ENCODE measurements at places on chromosomes 7 and 10.

DNA sequence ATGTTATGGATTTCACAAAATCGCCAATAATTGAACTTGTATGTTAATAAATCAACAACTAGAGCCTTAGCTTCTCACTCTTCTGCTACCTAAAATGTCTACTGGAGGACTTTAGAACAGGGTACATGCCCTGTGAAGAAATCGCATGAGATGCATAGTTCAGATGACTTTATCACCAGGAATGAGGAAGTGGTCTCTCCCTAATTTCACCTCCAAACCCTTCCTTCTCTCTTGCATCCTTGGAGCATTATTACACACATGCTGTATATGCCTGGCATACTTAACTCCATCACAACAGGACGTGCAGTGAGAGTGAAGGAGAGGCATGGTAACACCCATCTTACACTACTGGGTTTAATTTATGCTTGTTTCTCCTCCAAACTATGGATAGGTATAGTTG, 27.8 kb downstream of the RHEB start:
- no peak for DNase-seq

DNA sequence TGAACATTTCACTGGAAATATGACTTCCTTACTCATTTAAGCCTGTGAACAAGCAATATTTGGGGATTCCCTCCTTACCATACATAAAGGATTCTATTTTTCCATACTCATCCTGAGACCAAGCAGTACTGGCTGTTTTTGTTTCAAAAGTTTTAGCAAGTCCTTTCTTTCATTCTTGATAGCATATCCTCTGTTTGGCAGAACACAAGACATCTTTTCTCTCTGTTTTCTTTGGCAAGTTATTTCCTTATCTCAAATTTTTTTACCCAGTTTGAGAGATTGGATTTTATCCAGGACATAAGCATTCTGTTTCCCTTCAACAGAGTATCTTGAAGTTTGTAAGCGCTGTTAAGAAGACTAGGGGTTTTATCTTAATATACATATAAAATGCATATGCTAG, 3.0 kb upstream of the WASL start:
- no peak for DNase-seq

- no peak for DNase-seq
Observed at GRCh38 chr10:42827201-42827600, 44.6 kb downstream of the BMS1 start.

GRCh38 chr10:120607016-120607709, 150.1 kb downstream of the PLPP4 start:
- DNase-seq, result no peak

GRCh38 chr7:113625494-113626102, 293.2 kb downstream of the PPP1R3A start:
- DNase-seq, result no peak

DNA sequence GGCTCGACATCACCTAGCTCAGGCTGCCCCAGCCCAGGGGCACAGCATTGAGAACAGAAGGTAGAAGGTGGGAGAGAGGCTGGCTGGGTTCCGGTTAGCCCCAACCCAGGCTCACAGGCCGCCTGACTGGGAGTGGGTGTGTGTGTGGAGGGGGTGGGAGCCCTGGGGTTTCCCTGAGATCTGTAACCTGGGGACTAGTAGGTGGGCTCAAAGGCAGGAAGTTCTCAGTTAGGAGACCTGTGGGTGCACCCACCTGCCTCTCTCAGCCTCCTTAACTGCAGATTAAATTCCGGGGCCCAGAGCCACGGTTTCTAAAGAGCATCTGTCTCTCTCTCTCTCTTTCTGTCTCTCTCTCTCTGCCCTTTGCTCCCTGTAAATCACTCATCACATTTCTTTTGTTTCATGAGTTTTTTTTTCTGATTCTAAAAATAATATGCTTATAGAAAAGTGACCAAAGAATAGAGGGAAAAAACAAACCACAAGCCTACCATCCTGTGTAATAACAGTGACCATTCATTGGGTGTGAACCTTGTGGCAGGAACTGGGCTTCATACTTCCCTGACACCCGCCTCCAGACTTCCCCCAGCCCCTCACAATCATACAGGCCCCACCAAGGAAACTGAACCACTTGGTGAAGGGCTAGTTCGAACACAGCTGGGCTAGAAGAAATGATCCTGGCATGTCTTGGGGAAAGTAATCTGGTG, 83.4 kb upstream of the SMNDC1 start:
- no peak for DNase-seq

DNA sequence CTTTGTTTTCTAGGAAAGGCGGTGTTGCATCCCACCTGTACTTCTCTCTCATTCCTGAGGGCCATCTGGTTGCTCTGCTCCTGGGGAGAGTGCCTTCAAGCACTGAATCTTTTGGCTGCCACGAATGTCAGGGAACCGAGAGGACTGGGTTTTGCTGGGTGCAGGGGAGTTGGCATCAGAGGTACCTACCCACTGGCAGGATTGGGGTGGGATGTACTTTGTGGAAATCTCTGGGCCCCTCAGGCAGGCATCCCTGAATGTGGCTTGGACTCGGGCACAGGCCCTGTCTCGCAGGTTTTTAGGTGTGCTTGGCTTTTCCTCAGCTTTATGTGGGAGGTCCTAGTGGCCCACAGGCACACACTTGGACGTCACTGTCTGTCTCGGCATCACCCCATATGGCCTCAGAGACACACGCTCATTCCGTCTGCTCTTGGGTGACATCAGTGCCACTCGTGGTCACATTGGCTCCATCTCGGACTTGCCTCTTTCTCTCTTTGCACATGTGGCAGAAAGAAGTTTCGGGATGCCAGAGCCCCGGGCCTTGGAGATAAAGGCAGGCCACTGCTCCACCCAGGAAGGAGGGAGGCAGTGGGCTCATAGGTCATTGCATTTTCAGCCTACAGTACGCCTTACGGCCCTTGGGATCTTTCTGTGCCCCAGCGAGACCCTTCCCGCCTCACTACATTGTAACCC, 325.6 kb downstream of the ZNF716 start:
- DNase-seq, result no peak

GRCh38 chr7:121504482-121504881, 108.4 kb upstream of the FAM3C start:
- no peak for DNase-seq

GRCh38 chr7:40200791-40201190, 66.0 kb downstream of the SUGCT start:
- DNase-seq, result no peak

DNA sequence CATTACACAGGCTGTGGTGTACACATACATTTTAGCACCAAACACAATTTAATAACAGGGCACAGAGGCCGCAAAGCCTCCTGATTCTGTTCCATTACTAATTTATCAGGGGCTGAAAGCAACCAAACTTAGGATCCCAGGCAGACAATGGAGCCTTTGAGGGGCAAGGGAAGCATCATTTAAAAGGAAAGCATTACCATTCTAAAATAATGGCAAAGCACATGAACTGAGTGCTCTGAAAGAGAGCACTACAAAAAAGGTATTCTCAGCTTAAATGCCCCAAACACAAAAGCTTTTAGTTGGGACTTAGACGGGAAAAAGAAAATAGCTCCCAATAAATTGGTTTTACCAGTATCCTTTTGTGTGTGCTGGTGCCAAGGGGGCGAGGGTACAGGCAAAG, 282.0 kb upstream of the ETV1 start:
- no peak for DNase-seq

GRCh38 chr7:46616636-46617035, 695.6 kb upstream of the IGFBP3 start:
- no peak for DNase-seq

- DNase-seq, result no peak
Observed at GRCh38 chr7:867001-867405, 9.4 kb upstream of the GET4 start.

GRCh38 chr10:97175586-97175985, 10.2 kb downstream of the SLIT1 start:
- no peak for DNase-seq

DNA sequence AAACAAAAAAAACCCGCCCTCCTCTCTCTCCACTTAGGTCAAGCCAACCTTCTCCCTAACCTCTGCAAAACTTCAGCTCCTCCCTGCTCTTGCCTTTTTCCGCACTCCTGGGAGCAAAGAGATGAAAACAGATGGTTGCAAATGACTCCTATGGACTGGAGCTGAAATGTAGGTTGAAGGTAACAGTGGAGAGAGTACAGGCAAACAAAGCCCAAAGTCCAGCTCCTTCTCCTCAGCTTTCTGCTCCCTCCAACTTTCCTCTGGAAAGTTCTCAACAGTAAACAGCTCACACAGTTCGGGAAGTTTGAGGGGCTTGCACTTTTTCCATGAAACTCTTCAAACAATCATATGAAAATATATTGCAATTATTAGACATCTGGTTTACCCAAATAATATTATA, 90.3 kb downstream of the SLC37A3 start:
- no peak for DNase-seq

DNA sequence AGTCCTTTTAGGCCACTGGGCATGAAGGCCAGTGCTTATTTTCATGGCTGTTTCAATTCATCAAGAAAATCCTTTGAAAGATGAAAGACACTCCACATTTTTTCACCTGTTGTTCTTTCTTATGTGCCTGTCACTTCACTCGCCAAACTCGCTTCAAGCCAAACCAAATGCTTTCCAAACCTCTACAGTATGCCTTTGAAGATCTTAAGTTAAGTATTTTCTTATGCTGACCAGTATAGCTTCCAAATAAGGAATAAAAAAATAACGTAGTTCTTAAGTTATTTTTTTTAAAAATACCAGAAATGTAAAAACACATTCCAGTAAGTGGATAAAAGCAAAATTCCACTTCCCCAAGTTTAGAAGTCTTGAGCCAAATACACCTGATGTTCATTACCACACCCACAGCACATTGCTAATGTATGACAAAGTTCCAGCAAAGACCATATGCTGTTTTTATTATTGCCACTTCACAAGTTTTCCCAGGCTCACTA, 186.1 kb downstream of the MTERF1 start:
- no peak for DNase-seq

- DNase-seq, result no peak
Observed at GRCh38 chr10:129074939-129075338, 392.1 kb upstream of the MGMT start.
